Epithelial cell of proximal tubule (primary cell): ENCODE measurements at places on chromosomes 12 and 14. TPM values are rescaled to one million over a fixed set of nuclear protein-coding genes. Genes with fewer than 3 reads are reported as not detected.

GRCh38 chr12:92108651-92109050 lies 37.0 kb downstream of the BTG1 start:
- no peak for DNase-seq

The HPD gene
- total RNA-seq, result 0.12 TPM in 1 of 2 replicates, not detected in the other

DNA sequence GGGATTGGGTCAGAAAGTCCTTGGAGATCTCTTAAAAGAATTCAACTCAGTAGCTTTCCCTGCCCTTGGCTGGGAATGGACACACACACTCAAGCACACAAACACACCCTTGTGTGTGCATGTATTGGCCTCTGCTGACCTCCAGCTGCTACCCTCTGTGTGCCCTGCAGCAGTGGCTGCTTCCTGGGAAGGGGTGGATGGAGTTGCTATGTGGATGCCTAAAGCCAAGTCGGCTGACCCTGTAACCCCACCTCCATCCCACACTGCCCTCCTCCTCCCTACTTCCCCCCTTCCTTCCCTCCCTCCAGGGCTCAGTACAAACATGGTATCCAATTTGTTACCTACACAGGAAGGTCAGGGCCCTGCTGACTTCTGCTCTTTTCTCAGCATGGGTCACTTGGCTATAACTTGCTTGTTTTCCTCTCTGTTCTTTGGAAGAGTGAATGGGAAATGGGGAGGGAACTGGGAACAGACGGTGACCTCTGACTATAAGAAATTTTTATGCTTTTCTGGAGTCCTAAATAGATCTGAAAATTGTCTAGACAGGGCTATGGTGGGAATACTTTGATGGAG lies 351.6 kb upstream of the TBX3 start:
- DNase-seq, result no peak

GRCh38 chr14:58299401-58300330 lies 1.3 kb downstream of the ARID4A start:
- no peak for DNase-seq

The GALC gene
- 12.1 and 16.9 TPM in 2 replicates for total RNA-seq

- no peak for DNase-seq
Measured at GRCh38 chr12:113678223-113679119, 206.8 kb upstream of the LHX5 start.

The GUCY2C gene
- not detected in 2 replicates for total RNA-seq

- DNase-seq, result no peak
Measured at GRCh38 chr14:96062010-96062409, 22.8 kb downstream of the C14orf132 start.

GRCh38 chr12:111295176-111295575 lies 73.7 kb downstream of the PHETA1 start:
- no peak for DNase-seq
